ENCODE measurements at places on chromosomes 12 and 14. TPM values are rescaled to one million over a fixed set of nuclear protein-coding genes. Genes with fewer than 3 reads are reported as not detected.

ACSS3 gene
- 20.2 TPM for total RNA-seq

SMIM41 gene
- total RNA-seq: 0.14 TPM

CBLN3 gene
- total RNA-seq: 0.94 TPM

CDCA3 gene
- total RNA-seq: 49.1 TPM

ORAI1 gene
- 27.7 TPM for total RNA-seq

GRCh38 chr12:116411977-116412376 lies 134.5 kb upstream of the MED13L start:
- DNase-seq: no peak

- DNase-seq: no peak
These were observed 10.0 kb upstream of the CDC42BPB start for GRCh38 chr14:103067231-103067954.

GRCh38 chr12:13144266-13144828 lies 40.9 kb upstream of the GSG1 start:
- no peak for DNase-seq

Data from WTC11 (cell line).